ENCODE measurements at places on chromosomes 5 and 9. TPM values are rescaled to one million over a fixed set of nuclear protein-coding genes. Genes with fewer than 3 reads are reported as not detected.

DNA sequence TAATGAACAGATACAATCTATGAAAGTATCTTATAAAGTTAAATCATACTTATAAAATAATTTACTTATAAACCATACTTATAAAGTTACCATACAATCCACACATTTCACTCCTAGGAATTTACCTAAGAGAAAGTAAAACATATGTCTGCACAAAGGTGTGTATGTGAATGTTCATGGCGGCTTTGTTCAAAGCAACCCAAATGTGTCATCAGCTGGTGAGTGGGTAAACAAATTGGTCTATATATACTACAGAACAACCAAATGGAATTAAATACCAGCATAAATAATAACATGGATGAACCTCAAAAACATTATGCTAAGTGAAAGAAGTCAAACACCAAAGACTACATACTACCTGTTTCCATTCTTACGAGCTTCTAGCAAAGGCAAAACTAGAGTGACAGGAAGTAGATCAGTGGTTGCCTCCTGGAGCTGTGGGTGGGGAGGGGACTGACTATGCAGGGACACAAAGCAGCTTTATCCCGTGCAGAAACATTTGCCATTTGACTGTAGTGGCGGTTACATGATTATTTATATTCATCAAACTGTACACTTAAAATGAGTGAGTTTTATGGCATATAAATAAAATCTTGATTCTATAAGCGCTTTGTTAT lies 10.6 kb downstream of the TRAF1 start:
- H3K27ac ChIP-seq: no peak overlapping the region
- H3K4me1 ChIP-seq: peaks cover 20% of the 10 kb centered on the region
- H3K36me3 ChIP-seq: peaks cover 3% of the 10 kb centered on the region
- DNase-seq: no peak

The IFNA2 gene
- total RNA-seq: not detected

GRCh38 chr5:85823462-85824426 lies 794.0 kb upstream of the COX7C start:
- no peak overlapping the region for H3K4me3 ChIP-seq
- H3K4me1 ChIP-seq: no peaks in the 10 kb centered on the region
- H3K27me3 ChIP-seq: no peaks in the 10 kb centered on the region
- no peaks in the 10 kb centered on the region for H3K36me3 ChIP-seq
- DNase-seq: no peak

The PDLIM4 gene
- total RNA-seq: 47.7 TPM

The ENTPD2 gene
- total RNA-seq: not detected

The SV2C gene
- total RNA-seq: not detected

The NREP gene
- 150 TPM for total RNA-seq

The NMRK1 gene
- total RNA-seq: 21.4 TPM

DNA sequence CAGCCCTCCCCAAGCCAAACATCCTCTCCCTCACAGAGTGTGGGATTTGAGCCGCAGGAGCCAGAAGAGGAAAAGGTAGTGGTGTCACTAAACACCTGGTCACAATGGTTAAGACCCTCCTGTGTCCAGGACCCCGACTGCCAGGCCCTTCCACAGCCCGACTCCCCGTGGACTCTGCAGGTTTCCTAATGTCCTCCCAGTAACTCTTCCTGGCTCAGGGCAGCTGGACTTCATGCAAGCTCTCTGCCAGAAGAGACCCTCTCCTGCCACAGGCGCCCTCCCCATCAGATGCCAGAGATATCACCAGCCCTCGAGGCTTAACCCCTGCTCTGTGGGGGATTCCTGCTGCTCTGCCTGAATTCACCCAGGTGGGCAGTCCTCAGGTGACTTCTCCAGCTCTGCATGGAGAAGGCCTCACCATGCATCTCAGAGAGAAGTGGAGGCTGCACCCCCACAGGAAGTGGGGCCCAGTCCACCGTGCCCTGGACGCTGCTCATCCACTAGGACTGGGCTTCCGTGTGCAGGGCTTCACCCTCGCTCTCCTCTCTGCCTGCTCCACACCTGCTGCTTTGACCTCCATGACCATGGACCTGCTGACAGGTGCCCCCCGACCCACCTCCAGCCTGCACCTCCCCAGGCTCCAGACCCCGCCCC lies 111.2 kb downstream of the ADAMTS2 start:
- H3K27ac ChIP-seq: no peak overlapping the region
- no peak overlapping the region for H3K4me3 ChIP-seq
- no peaks in the 10 kb centered on the region for H3K27me3 ChIP-seq
- peaks cover 36% of the 10 kb centered on the region for H3K36me3 ChIP-seq
- H3K4me1 ChIP-seq: no peaks in the 10 kb centered on the region

The SLC6A7 gene
- under 0.01 TPM for total RNA-seq

The WDR38 gene
- not detected for total RNA-seq

Measured in osteoblast (primary cell).